Cerebellar nuclear complex (tissue), 1 donor: ENCODE measurements at places on chromosomes 7 and 10.

- no peak for DNase-seq
Measured at GRCh38 chr10:29862923-29863614, 196.3 kb downstream of the JCAD start.

DNA sequence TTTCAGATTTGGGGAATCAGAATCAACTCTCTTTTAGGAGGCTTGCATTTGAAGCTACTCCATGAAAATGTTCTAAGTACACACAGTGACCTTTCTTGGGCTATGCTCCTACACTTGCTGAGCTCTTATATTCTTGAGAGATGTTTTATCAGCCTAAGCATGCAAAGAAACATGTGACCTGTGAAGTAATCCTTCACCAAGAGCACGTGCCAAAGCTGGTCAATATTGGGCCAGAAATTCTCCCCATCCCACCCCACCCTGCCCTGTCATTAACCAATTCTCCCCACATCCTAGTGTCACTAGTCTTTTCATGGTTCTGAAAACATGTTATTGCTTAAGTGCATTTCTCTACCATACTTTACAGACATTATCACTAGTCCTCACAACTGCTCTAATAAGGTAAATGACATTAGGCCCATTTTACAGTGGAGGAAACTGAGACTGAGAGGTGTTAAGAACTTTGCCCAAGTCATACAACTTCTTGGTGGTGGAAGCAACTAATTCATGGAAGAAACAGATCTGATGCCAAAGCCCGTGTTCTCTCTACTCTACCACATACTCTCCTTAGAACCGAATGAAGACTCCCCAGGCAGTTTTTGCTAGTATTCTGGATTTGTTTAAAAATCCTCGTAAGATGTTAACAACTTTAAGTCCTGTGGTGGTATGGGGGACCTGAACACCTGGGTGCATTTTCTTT, 200.6 kb downstream of the PTEN start:
- no peak for DNase-seq

- no peak for DNase-seq
Measured at GRCh38 chr7:128752251-128752650, 13.1 kb downstream of the CALU start.

- DNase-seq = no peak
Measured at GRCh38 chr7:46253520-46253919, 332.4 kb upstream of the IGFBP3 start.

DNA sequence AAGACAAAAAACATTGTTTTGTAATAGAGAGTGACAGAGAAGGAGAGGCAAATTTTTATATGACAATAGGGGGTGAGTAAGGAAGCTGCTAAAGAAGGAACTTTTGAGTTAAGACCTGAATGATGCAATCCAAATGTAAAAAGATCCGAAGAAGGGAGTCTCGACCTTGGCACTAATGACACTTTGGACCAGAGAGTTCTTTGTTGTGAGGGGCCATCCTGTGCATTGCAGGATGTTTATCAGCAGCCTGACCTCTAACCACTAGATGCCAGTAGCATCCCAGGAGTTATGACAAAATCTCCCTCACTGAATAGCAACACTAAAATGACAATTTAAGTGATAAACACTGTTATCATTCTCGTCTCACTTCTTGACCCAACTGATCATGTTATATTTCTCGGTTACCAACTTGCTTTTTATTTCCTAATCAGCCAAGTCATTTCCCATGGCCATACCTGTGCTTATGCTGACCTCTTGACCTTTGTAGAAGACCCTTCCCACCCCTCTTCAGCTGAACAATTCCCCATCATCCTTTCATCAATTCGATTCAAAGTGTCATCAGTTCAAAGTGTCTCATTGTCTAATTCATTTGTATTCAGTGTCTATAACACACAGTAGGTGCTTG, 30.0 kb downstream of the DGKI start:
- DNase-seq = no peak

DNA sequence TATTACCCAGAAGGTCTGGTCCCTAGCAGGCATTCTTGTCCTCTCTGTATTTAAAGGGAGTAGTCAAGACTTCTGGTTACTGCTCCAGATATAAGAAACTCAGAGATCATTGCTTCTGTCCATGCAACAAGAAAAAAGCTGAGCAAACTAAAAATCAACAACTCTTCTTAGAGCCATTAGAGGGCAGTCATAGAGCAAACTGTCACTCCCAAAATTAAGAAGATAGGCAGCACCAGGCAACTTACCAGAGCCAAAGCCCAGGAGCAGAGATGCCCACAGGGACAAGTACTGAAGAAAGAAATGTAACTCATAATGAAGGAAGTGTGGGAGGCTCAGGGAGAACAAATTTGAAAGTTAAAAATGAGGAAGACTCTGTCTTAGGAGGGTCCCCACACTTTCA, 472.9 kb upstream of the COBL start:
- no peak for DNase-seq

GRCh38 chr7:64774204-64774842, 19.9 kb upstream of the ZNF138 start:
- no peak for DNase-seq

DNA sequence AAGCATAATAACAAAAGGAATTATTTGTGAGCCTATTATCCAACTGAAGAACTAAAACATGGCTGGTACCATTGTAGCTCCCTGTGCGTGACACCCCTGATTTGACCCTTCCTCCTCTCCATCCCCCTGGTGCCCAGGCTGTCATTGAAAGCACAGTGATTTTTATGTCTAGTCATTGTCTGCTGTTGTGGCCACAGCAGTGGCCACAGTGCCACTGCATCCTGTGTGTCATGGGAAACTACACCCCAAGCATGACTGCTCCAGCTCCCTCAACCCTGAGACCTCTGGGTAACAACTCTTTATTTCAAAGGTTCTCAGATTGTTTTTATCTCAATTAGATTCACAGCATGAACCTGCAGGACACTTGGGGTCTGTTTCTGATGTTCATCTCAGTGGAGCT, 52.0 kb downstream of the ERLIN1 start:
- no peak for DNase-seq

DNA sequence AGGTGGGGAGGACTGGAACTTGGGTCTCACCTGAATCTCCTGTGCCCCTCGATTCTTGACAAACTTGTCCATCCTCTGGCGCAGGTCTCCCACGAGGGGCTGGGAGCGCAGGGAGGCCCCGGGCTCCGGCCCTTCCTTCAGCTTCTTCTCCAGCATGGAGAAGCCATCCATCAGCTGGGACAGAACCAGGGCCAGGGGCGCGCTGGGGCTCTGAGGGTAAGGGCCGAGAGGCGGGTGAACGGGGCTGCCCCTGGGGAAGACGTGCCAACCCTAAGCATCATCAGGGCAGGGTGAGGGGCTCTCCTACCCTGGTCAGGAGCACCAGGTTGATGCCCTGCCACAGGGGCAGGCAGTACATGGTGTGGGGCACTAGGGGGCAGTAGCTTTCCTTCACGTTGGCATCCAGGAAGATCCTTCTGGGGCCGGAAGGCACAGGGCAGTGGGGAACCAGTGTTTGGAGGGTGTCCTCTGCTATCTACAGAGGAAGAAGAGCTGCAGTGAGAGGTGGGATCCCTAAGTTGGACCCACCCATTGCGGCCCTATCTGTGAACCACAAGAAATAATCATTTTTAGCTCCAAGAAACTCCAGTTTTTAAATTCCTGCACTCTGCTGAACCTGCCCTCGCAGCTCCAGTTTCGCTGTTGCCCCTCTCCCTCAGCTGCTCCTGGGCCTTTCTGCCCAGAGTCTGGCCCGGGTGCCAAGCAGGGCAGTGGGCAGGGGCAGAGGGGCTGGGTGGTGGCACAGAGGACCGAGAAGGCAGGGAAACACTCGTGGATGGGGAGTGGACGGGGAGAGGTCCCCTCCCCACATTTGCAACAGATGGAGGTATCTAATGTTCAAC, 10.8 kb upstream of the PYROXD2 start:
- no peak for DNase-seq

DNA sequence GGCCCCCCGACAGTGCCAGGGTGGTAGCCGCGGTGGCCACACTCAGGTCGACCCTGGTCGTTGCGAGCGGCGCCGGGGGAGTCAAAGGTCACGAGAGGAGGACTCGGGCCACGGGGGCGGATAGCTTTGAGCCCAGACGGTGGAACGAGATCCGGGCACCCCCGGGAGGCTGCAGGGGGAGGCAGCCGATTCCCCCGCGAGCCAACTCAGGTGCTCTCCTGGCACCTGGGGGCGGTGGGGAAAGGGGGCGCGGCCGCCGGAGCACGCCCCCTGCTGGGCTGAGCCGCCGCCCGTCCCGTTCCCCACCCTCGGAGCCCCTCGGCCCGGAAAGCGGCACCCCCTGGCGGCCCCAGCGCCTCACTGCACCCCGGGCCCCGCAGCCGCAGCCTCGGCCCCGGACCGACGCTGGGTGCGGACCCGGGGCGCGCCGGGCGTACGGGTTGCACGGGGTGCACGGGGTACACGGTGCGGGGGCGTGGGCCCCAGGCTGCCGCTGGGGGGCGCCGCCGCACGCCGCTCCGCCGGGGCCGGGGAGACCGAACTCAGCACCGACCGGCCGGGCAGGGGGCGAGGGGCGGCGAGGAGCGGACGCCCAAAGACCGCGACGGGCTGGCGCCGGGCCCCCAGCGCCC, 521 bp upstream of the NYAP1 start:
- DNase-seq = no peak

- no peak for DNase-seq
Measured at GRCh38 chr10:119207713-119208552, 562 bp downstream of the GRK5 start.

- DNase-seq = no peak
Measured at GRCh38 chr7:78218876-78219275, 420.3 kb downstream of the PHTF2 start.

GRCh38 chr7:2606539-2606936, 25.2 kb upstream of the TTYH3 start:
- DNase-seq = no peak

DNA sequence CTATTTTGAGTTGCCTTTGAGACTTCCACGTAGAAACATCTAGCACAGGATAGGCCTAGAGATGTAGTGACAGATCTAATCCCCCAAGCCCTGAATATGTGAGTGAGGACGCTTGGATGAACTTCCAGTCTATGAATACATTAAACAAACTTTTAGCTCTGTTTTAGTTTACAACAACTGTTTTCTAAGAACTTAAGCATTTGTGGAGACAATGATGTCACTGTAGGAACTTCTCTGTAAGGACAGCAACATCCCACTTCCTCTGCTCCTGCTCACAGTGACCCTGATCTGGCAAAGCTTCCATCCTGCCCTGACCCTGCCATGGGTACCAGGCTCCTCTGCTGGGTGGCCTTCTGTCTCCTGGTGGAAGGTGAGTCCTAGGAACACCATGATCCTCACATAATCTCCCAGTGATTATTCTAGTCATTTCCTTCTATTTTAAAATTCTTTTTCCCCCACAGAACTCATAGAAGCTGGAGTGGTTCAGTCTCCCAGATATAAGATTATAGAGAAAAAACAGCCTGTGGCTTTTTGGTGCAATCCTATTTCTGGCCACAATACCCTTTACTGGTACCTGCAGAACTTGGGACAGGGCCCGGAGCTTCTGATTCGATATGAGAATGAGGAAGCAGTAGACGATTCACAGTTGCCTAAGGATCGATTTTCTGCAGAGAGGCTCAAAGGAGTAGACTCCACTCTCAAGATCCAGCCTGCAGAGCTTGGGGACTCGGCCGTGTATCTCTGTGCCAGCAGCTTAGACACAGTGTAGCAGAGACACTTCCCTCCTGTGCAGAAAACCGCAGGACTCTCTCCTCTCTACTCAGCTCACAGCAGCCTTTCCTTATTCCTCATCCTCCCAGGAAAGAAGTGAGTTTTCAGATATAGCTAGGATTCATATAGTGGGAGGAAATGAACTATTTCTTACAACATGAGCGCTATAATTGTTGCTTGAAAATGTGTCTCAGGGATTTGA, 194.4 kb upstream of the PRSS1 start:
- DNase-seq = no peak

DNA sequence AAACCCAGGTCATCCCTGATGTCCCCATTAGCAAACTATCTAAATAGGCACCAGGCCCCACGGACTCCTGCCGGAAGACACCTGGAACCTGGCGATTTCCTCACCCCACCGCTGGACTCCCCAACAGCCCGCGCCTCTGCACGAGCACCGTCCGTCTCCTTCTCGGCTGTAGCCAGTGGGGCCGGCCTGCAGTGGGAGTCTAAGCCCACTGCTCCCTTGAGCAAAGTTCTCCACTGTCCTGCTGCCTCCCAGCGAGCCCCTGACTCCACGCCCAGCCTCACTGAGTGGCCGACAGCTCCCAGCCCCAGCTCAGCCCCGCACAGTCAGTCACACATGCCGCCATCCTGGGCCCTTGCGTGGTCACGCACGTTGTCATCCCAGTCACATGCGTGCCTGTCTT, 211.3 kb upstream of the PPP2R2D start:
- DNase-seq = no peak

DNA sequence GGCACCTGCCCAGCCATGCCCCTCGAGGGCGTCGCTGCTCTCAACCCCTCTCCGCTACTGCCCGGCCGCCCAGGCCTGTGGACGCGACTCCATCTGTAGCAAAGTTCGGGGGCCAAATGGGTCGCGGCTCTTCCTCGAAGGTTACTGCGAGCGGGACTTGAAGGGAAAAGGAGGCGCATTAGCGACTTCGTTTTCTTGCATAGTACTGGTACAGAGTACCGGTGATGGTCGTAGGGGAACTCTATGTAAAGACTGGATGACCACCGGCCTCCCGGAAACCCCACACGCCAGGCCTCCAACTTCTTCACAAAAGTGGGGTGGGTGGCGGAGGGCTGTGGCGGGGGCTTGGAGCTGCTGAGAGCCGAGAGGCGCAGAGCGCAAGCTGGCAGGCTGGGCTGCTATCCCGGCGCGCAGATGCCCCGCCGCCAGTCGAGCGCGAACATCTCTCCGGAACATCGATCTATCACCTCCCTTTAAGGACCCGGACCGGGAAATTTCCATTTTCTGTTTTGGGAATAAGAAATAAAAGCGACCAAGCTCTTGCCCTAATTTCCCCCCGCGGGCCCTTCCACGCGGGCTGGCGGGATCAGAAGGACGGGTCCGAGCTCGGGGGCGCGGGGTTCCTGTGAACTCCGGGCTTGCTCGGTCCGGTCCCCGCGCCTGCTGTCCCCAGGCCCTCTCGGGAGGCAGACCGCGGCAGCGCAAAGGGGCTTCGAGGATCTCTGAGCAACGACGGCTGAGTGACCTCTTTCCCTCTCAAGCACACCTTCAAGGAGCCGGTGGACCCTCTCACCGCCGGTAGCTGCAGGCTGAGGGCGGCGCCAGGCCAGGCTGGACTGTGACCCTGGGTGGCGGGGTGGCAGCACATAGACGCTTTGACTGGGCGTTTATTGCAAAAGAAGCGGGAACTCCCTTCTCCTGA, 12.2 kb upstream of the FEZF1 start:
- no peak for DNase-seq

- no peak for DNase-seq
Measured at GRCh38 chr7:26620352-26620751, 244.0 kb downstream of the SKAP2 start.
